SJCRH30 (cell line): ENCODE measurements at places on chromosomes 1 and 21. TPM values are rescaled to one million over a fixed set of nuclear protein-coding genes. Genes with fewer than 3 reads are reported as not detected.

HSD3B1 gene
- total RNA-seq, result not detected in 2 replicates

CFHR3 gene
- total RNA-seq, result 0.77 and 0.99 TPM in 2 replicates

SLFNL1 gene
- total RNA-seq, result 0.18 and 0.26 TPM in 2 replicates

EDARADD gene
- 3.8 and 4.3 TPM in 2 replicates for total RNA-seq

SYTL1 gene
- total RNA-seq, result 0.20 and 0.47 TPM in 2 replicates

LRRC39 gene
- 0.13 and 0.43 TPM in 2 replicates for total RNA-seq

STIL gene
- total RNA-seq, result 48.5 and 53.4 TPM in 2 replicates

SLC37A1 gene
- total RNA-seq, result not detected in 2 replicates

CELA2A gene
- total RNA-seq, result 0.55 TPM in 1 of 2 replicates, not detected in the other

TRAPPC3 gene
- total RNA-seq, result 76.0 and 78.6 TPM in 2 replicates

RASSF5 gene
- total RNA-seq, result 9.5 TPM in 2 replicates

ROR1 gene
- 4.8 and 5.5 TPM in 2 replicates for total RNA-seq

CDA gene
- not detected in 2 replicates for total RNA-seq

WNT9A gene
- 0.79 and 1.1 TPM in 2 replicates for total RNA-seq

KRTAP19-1 gene
- total RNA-seq, result not detected in 2 replicates

ACTL8 gene
- 0.08 and 0.13 TPM in 2 replicates for total RNA-seq

PCBP3 gene
- not detected in 2 replicates for total RNA-seq

FCRL5 gene
- 0.02 TPM in 1 of 2 replicates, not detected in the other for total RNA-seq

CAPN8 gene
- total RNA-seq, result not detected in 2 replicates

PTPRC gene
- total RNA-seq, result not detected in 2 replicates

SLC9A1 gene
- total RNA-seq, result 7.4 and 8.4 TPM in 2 replicates

FAM177B gene
- not detected in 2 replicates for total RNA-seq

LCE1D gene
- not detected in 2 replicates for total RNA-seq

SRSF4 gene
- 93.6 and 102 TPM in 2 replicates for total RNA-seq

ANKRD34A gene
- 0.69 and 0.84 TPM in 2 replicates for total RNA-seq

SPRR2F gene
- not detected in 2 replicates for total RNA-seq
